ENCODE measurements at places on chromosomes 2 and 18.

DNA sequence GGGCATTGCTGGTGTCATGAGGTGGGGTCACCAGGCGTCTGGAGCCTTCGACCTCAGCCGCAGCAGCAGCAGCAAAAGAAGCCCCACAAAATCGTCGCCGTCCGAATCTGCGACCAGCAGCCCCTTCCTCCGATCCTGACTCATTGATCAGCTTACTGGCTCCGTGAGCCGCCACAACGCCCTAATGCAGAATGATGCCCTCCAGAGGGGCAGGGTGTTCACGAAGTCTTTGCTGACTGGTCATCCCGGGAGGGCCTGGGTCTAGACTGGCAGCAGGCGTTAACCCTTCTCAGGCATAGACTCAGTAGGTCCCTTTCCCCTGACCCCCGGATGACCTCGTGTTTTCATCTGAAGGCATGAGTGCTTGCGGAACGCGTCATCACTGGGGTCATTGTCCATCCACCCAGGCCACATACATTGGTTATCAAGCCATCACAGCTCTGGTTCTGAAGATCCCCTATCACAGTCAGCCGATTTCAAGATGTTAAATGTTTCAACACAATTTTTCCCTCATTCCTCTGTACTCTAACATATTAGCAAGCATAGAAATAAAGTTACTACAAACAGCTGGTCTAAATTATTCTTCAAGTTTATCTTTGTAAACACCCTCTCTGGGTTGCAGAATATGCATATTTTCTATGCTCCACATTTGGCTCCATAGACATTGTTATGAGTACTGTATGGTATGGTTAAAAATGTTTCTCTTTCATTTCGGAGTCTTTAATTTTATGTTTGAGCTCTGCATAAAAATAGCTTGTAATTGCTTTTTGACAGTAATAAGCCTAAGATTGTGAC, 83.3 kb upstream of the SALL3 start:
- no peak for DNase-seq

- DNase-seq: no peak
These were observed 1014.3 kb downstream of the CBLN2 start for GRCh38 chr18:71529703-71530303.

DNA sequence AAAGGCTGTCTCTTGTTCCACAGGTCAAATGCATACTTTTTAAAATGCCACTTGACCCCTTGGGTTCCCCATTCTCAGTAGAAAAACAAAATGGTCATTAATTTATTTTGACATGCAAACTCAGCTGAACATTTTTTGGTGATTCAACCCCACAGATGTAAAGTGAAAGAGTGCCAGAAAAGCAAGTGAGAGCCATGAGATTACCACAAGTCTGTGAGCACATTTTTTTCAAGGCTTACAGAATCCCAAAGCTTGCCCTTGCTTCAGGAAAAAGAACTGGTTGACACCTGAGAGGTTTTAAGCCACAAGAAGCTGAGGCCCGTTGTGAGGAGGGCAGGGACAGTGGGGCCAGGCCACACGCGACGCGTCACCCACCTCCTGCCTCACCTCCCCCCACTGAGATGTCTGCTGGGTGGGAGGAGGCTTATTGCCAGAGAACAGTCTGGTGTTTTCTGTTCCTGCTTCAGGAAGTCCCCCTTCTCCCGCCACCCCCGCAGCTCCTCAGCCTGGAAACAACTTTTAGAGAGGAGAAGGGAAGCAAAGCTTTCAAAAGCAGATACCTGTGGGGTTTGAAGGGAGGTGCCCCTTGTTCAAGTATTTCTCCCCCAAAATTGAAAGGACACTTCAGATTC, 70.4 kb upstream of the CYP1B1 start:
- no peak for DNase-seq

DNA sequence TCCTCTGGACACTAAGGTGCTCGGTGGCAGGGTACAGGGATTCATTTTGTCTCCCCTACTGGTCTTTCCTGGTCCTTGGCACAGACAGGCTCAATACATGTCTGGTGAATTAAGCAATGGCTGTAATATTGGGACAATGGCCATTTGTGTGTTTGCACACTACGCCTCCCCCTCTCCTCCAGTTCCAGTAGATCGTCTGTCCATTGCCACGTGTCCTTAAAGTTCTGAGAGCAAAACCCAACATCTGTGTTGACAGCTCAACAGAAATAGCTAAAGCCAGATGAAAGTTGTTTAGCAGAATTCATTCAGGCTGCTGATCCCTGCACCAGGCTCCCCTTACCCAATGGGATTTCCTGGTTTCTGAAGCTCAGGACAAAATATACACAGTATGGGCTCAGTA, 9.0 kb upstream of the FABP1 start:
- no peak for DNase-seq

DNA sequence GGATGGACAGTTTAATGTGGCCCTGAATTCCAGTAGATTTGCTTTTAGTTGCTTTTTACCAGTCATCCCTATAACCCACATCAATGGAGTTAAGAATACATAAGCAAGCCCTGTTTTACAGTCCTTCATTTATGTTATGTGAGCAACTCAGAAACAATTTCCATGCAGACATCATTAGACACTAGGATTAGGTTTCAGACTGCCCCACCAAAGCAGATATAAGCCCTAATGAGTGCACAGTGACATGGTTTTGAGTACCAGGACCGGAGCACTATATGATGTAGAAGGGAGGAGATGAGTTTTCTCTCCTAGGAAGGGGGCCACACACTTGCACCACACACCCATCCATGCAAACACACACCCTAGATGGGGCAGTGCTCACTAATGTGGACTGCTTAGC, 15.5 kb downstream of the KCNS3 start:
- no peak for DNase-seq

DNA sequence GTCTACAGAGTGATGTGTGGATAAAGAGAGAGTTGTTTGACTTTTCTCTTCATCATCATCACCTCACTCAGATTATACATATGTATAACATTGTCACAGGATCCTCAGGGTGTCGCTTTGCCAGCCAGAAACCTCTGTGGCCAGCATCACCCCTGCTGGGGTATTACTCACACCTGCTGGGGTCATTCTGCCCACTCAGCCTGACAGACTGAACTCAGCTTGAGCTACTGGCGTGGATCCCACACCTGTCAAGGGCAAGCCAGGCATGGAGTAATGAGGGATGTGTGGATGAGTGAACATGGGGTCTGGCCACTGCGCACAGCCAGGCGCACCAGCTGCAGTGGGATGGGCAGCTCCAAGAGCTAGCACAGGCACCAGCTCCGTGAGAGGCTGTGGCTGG, 870.6 kb downstream of the CBLN2 start:
- DNase-seq: no peak

- no peak for DNase-seq
These were observed 392.1 kb upstream of the HS6ST1 start for GRCh38 chr2:128710729-128711128.

DNA sequence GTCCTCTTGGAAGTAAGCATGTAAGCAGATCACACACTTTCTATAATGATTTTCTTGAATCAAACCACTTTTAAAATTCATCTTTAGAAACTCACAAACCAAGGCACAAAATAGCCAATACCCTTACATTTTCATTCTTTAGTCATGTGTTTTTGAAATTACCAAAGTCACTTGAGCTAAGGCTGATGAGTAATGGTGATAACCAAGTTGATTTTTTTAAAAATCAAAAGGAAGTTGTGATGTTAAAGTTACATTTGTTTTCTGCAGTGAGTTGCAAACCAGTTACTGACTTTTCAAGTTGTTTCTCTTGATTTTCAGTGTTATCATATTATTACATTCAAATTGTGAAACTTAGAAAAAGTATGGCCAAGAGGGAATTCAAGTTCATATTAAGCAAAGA, 21.5 kb upstream of the IL18RAP start:
- DNase-seq: no peak

GRCh38 chr2:21070341-21071257, 26.7 kb upstream of the APOB start:
- DNase-seq: no peak

DNA sequence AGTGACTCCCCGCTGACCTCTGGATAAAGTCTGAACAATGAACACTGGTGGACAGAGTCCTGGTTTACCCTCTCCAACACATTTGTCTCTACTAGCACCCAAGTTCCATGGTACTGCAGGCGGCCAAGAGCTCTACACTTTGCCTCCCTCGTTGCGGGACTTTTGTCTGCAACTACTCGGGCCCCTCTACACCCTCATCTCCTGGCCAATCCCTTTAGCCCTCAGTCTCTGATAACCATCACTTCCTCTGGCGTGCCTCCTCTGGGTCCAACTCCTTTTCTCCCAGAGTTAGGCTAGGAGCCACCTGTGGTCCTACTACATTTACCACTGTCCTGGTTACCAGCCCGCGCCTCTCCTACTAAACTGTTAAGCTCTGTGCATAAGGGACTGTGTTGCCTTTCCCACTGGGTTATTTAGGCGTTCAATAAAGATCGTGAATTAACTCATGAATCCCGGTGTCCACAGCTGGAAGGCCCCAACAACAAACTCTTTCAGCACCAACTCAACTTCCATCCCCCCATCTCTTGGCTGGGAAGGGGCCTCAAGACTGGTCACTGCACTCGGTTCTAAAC, 757 bp downstream of the HDHD2 start:
- no peak for DNase-seq

- DNase-seq: no peak
These were observed 206.2 kb downstream of the RPIA start for GRCh38 chr2:88897715-88898114.

GRCh38 chr2:16152071-16152927, 211.9 kb downstream of the MYCN start:
- no peak for DNase-seq

GRCh38 chr2:200180943-200181342, 125.5 kb upstream of the SPATS2L start:
- DNase-seq: no peak

- no peak for DNase-seq
These were observed 284.1 kb downstream of the PHLPP1 start for GRCh38 chr18:62999392-62999791.

DNA sequence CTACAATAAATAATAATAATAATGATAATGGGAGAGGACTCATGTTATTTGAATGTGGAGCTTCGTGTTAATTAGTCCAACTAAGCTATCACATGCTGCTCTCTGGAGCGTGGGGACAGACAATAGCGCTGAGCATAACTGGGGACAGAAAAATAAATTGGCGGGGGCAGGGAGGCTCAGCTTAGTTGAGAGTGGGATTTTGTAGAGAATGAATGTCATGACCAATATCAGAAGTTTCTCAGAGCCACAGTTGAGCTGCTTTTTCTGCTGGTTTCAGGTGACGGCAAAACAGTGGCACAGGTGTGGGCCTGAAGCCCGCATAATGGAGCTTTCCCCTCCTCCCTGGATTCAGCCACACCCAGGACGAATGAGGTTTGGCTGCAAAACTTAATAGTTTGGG, 111.1 kb upstream of the CAB39 start:
- no peak for DNase-seq

DNA sequence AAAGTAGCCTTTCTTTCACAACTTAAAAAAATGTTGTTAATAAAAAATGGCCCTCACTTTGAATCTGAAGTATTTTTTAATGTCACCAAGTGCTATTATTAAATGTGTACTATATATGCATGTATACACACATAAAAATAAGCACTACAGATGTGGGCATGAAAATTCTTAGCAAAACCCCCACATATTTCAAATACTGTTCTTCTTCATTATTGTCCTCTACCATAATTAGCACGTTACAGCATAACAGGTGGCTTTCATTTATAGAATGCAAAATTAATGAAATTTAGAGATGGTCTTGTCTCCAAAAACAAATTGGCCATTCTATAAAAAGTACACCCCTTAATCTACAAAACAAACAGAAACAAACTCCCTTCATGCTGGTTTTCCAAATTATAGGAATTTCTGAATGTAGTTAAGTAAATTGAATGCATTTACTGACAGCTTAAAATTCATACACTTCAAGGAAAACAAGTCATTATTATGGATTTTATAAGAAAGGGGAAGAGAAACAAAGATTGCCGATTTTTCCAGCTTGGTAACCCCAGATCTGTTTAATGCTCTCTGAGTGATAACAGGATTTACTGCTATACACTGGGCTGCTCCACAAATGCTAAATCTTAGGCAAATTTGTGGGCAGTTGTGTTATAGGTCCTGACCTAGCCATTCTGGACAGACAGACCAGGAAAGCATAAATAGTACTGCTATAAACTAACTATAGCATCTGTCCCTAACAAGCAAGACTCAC, 67.2 kb downstream of the SPRED2 start:
- no peak for DNase-seq

DNA sequence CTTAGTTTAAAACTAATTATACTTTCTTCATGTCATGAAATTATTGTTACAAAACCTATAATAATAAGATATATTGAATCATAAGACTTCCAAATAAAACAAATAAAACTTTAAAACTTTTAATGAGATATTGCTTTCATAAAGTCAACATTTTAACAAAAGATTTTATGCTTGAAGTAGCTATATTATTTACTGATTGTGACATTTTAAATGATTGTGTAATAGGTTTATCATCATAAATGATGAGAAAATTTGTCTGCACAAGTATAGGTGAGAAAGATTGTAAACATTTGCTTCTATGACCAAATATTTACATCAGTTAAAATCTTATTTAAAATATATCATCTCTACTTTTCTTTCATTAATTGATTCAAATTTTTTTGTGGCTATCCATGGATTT, 5.1 kb upstream of the GALNT13 start:
- no peak for DNase-seq

GRCh38 chr2:6957910-6958615, 40.9 kb downstream of the RNF144A start:
- DNase-seq: no peak

DNA sequence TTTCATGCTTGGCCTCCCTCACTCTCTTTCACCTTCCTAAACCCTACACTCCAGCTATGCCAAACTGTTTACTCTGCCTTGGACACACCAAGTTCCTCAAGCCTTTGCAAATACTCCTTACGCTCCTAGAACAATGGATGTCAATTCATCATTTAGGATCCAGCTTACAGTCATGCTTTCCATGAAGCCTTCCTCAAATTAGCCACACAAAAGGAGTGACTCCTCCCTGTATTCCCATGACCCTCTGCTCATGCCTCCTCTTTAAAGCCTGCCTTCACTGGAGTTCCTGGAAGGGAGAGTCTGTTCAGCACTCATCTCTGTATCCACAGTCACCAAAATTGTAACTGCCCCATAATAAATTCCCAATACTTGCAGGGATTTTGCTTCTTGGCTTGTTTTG, 721 bp upstream of the EHD3 start:
- no peak for DNase-seq

DNA sequence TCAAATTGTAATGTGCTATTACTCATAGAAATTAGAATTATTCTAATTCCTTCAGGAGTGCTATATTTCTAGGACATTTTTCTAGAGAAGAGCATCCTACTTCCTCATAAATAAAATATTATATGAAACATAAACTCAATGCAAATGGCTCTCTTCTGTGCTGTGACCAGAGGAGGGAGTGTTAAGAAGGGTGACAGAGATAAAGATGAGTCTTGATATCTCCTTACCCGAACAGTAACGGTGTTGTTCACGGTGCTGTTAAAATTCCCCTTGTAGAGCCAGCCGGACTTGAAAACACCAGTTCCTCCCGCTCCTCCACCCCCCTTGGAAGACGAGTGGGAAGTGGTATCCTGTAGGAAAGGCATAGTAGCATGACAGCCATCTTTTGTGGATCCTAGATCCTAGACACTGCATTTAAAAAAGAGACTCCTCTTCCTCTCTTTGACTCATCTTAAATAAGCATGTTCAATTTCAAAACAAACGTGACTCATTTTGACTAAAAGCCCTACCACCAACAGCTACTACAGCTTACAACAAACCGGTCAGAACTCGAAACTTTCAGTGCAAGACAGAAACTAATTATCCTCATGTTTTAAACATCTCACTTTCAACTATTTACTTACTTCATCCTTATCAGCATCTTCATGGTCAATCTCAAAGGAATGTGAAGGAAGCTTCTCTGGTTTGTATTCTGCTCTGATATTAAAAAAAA, 156.3 kb downstream of the DOCK10 start:
- DNase-seq: no peak

All from activated CD8-positive, alpha-beta memory T cell treated with anti-CD3 and anti-CD28 coated beads for 4 hours (primary cell).